ENCODE measurements at places on chromosomes 3 and 15. TPM values are rescaled to one million over a fixed set of nuclear protein-coding genes. Genes with fewer than 3 reads are reported as not detected.

The ITIH1 gene
- total RNA-seq, result not detected

The SLC2A2 gene
- total RNA-seq, result not detected

The NR2E3 gene
- not detected for total RNA-seq

The MKRN3 gene
- total RNA-seq, result 0.93 TPM

The ESYT3 gene
- total RNA-seq, result not detected

The ST3GAL6 gene
- total RNA-seq, result not detected

The GOLGA8J gene
- 0.21 TPM for total RNA-seq

The ACKR4 gene
- not detected for total RNA-seq

The TAMM41 gene
- total RNA-seq, result 20.1 TPM

The HGD gene
- total RNA-seq, result 1.8 TPM

The CLDN11 gene
- total RNA-seq, result 0.53 TPM

The CACNA2D3 gene
- total RNA-seq, result not detected

The SPSB4 gene
- not detected for total RNA-seq

The SLC28A2 gene
- total RNA-seq, result not detected

The IL17RB gene
- 2.7 TPM for total RNA-seq

The SLC22A13 gene
- 1.3 TPM for total RNA-seq
